Stimulated activated CD4-positive, alpha-beta T cell treated with anti-CD3 and anti-CD28 coated beads, Interleukin-15, amount 100 ng/mL, for 48 hours (primary cell): ENCODE measurements at places on chromosomes 13 and 19.

GRCh38 chr13:52104624-52105023 is 24.2 kb downstream of the NEK5 start:
- no peak for DNase-seq

DNA sequence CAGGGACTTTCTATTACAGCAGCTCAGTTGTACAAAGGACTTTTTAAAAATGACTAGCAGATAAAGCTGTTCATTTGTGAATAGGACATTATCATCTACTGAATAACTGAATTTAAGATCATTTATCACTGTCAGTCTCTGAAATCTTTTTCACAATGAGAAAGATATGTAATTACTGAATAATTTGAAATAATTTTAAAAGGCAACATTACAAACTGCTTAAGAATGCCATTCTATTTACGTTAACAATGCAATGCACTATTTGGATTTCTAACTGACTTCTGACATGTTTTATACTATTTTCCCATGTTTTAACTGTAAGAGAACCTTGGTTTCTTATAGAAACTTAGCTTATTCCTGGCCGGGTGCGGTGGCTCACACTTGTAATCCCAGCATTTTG is 2033.0 kb upstream of the PCDH20 start:
- DNase-seq: no peak

- no peak for DNase-seq
Measured at GRCh38 chr19:35641515-35642151, at the start of gene ETV2. ETV2 (plus strand) TSS chr19:35641745; CDS start chr19:35642461, 716 bp downstream.

- no peak for DNase-seq
Measured at GRCh38 chr19:5907241-5907640, 2.6 kb downstream of the VMAC start.

DNA sequence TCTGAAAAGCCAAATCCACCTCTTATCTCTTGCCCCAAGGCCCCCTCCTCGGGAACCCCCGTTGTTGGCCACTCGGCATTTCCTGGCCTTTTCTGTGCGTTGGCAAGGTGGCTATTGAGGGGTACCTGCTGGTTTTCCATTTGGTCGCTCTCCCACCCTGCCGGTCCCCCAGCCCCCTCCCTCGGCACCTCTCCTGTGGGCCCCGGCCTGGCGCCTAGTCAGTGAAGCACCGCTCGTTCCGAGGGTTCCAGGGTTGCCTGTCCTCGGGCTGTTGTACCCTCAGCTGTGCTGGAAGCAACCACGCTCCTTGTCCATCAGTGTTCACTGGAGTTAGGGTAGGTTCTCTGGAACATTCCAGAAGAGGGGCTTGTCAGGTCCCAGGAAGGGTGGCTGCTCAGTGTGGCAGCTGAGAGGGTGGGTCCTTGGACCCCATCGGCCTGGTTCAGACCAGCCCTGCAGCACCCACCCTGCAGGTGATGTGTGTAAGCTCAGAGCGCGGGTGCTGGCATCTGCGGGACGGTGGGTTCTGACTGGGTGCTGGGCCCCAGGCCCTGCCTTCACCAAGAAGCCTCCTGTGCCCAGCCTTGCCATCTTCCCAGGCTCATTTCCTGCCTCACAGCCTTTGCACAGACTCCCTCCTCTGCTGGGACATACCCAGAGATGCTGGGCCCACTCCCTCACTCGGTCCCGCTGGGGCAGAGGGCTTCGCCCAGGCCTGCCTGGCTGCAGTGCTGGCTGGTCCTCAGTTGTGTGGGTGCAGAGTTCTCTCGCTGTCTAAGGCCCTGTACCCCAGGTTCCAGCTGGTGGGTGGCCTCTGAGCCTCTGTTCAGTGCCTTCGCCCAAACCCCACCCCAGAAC is 21.3 kb downstream of the NKPD1 start:
- no peak for DNase-seq

DNA sequence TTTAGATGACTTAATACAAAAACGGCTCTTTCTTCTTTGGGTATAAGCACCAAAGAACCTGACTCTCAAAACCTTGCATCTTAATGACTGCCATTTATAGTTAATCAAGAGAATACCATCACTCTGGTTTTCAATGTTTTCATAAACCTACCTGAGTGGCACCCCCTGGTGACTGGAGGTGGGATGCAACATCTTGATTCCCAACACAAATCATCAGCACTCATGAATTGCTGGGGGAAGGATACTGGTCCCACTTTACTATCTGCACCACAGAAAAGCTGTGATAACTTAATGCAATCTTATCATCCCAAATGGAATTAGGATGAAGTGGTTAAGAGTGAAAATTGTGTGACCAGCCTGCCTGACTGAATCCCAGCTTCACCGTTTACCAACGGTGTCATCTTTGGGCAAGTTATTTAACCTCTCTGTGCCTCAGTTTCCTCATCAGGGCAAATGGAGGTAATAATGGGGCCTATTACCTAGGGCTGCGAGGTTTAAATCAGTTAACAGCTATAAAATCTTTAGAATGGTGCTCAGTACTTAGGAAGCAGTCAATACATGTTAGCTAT is 366.4 kb downstream of the KLF12 start:
- no peak for DNase-seq

DNA sequence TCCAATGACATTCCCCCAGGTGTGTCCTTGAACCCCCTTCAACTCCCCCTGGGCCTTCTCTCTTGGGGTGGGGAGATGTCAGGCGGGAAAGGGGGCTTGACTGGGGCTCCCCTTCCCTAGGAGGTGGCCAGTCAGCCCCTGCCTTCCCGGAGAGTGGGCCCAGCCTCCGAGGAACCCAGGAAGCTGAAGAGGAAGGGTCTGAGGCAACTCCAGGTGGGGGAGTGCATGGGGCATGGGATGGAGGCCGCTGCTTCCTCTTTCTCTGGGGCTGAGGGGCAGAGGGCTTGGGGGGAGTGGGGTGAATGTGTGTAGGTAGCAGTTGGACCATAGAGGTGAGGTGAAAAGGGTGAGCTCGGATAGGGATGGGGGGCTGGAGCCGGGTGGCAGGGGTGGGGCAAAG is 2.7 kb upstream of the INAFM1 start:
- no peak for DNase-seq

DNA sequence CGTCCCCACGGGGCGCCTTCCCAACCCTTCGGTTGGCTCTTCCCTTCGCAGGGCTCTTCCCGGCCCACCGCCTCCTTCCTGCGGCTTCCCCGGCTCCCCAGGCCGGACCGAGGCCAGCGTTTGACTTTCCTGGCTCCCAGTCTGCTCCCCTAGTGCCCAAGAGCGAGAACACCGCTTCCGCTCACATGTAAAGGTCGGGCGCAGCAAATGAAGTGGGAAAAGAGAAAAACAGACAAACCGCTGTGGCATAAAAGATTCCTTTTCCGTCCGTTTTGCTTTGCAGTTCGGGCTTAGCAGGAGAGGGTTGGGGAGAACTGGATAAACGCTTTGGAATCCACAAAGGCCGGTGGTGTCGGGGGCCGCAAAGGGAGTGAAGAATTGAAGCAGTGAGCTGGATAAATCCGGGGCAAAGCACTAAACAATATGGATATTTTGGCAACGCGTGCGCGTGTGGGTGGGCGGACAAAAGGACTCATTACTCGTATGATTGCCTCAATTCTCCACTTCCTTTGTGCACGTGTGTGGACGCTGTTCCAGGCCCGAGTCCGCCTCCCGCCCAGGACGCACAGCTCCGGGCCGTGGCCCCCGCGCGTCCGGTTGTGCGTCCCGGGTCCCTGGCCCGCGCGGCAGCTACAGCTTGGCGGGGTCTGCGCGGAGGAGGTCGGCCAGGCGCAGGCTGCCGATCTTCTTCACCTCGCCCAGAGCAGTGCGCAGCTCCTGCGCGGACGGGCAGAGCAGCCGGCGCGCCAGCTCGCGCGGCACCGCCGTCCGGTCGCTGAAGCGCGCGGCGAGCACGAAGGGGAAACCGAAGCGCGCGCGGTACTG is 8.6 kb upstream of the CDX2 start:
- DNase-seq: no peak

- DNase-seq: no peak
Measured at GRCh38 chr13:99356262-99357091, 49.3 kb upstream of the GPR183 start.

GRCh38 chr13:99373436-99373835 is 66.2 kb upstream of the GPR183 start:
- DNase-seq: no peak

GRCh38 chr19:6006896-6007295 is 29.0 kb upstream of the RANBP3 start:
- no peak for DNase-seq

GRCh38 chr13:112225429-112226090 is 150.6 kb upstream of the SPACA7 start:
- DNase-seq: no peak

GRCh38 chr13:23979361-23980159 is 82.3 kb upstream of the C1QTNF9B start:
- no peak for DNase-seq

- no peak for DNase-seq
Measured at GRCh38 chr13:109517517-109517916, 268.9 kb downstream of the IRS2 start.

DNA sequence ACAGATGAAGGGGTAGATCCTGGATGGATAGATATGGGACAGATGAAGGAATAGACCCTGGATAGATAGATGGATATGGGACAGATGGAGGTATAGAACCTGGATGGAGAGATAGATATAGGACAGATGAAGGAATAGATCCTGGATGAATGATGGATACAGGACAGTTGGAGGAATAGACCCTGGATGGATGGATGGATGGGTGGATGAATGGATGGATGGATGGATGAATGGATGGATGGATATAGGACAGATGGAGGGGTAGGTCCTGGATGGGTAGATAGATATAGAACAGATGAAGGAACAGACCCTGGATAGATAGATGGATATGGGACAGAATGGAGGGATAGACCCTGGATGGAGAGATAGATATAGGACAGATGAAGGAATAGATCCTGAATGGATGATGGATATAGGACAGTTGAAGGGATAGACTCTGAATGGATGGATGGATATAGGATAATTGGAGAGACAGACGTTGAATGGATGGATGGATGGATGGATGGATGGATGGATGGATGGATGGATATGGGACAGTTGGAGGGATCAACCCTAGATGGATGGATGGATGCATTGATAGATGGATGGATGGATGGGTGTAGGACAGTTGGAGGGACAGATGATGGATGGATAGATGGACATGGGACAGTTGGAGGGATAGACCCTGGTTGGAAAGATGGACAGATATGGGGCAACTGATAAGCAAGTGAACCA is 23.3 kb upstream of the EMP3 start:
- no peak for DNase-seq

- no peak for DNase-seq
Measured at GRCh38 chr13:91792054-91792453, 393.6 kb downstream of the GPC5 start.

DNA sequence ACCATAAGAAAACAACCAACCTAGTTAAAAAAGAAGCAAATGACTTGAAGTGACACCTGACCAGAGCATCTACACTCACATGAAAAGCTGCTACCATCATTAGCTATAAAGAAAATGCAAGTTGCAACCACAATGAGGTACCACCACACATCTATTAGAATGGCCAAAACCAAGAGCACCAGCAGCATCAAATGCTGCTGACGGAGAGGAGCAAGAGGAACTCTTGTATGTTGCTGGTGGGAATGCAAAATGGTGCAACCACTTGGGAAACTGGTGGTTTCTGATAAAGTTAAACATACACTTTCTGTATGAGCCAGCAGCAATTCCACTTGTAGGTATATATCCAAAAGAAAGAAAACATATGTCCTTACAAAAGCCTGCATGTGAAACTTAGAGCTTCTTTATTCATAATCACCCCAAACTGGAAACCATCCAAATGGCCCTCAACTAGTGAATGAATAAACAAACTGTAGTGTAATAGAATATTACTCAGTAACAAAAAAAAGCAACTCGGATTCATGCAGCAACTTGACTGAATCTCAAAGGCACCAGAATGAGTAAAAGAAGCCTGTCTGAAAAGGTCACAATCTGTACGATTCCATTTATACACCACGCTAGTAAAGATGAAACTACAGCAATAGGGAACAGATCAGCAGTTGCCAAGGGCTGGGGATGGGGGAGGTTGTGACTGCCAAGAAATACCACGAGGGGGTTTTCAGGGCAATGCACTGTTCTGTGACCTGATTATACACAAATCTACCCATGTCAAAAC is 60.9 kb upstream of the RANBP3 start:
- DNase-seq: peak; percentile 38

DNA sequence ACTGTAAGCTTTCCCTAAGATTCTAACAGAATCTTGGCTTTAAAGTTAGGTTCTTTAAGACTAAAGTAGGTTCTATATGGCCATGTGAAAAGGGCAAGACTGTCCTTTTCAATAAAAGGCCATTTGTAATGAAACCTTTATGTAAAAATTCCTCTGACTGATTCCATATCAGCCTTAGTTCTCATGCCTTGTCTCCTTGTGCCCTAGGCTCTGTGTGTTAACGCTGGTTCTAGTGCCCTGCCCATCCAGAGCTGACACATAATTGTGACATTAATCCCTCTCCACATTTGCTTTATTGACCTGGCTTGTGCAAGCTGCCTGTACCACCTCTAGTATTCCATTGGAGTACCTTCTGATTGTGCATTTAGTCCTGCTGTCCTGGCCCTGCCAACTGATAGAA is 28.2 kb downstream of the CYSLTR2 start:
- DNase-seq: no peak

- DNase-seq: no peak
Measured at GRCh38 chr19:18117364-18117691, 19.8 kb downstream of the MAST3 start.

GRCh38 chr13:25463496-25463895 is 91.7 kb downstream of the ATP8A2 start:
- DNase-seq: no peak

GRCh38 chr19:35122687-35123551 is 7.3 kb downstream of the FXYD3 start:
- DNase-seq: no peak

GRCh38 chr13:98922306-98922705 is 55.6 kb downstream of the DOCK9 start:
- DNase-seq: no peak

GRCh38 chr13:21014502-21015170 is 46.8 kb downstream of the LATS2 start:
- no peak for DNase-seq

GRCh38 chr13:111540486-111540885 is 220.0 kb downstream of the TEX29 start:
- no peak for DNase-seq

- no peak for DNase-seq
Measured at GRCh38 chr13:33554919-33555791, 262.8 kb upstream of the RFC3 start.

DNA sequence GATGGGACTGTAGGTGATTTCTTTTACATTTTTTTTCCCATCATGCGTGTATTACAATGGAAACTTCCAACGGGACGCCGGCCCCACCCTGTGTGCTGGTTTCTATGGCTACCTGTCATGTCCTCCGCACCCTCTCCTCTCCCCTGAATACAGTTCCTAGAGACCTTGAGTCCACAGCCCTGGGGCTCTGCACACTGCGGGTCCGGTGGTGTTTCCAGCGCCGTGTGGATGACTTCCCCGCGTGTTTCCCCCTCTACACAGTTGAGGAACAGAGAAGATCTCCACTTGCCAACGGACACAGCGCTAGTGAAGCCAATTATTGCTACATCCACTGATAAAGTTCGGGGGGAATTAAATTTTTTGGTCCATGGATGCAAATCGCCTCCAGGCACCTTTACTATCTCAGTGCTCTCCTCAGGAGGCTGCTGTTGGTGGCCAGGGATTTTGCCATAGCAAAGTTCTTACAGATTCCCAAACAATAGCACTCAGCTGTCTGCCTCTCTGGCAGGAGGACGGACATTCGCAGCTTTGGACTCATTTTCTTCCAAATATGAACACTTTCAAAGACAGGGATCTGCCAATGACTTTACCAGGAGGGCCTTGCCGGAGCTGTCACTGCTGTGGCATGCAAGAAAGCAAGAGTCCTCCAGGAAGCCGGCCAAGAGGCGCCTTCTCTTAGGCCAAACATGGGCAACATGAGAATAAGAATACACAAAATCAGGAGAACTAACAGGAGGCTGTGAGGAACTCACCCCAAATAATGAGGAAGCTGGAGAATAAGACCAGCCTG is 39.3 kb upstream of the GAS6 start:
- DNase-seq: no peak
